ENCODE measurements at places on chromosomes 5 and 9.

DNA sequence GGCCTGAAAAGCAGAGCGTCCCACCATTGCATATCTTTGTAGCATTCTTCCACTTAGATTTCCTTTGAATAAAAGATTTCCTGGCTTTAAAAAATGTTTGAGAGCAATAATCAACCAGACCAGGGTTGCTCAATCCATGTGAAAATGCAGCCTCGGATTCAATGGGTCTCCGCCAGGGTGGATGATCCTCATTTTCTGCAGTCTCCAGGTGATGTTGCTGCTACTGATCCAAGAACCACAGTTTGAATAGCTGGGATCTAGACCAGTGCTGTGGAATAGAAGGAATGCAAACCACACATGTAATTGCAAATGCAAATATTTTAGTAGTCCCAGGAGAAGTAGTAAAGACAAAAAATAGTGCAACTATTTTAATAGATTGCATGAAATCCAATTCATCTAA, 317.6 kb downstream of the IRX1 start:
- DNase-seq = no peak

DNA sequence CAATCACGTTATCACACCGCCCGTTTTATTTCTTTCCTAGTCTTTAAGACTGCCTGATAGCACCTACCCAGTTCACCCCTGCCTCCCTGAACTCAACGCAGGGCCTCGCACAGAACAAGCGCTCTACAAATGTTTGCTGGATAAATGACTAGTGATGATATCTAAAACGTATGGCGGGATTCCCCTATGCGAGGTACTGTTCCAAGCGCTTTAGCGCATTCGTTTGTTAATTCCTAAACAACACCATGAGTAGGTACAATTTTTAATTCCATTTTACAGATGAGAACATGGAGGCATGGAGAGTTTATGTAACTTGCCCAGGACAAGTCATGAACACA, 6.6 kb downstream of the POU4F3 start:
- DNase-seq = no peak

GRCh38 chr5:147344861-147345260, 110.0 kb downstream of the STK32A start:
- no peak for DNase-seq

GRCh38 chr9:98637381-98637780, 71.4 kb downstream of the GABBR2 start:
- no peak for DNase-seq

Data from amniotic stem cell (primary cell).